CD4-positive, alpha-beta T cell treated with Interleukin-17A for 1 hour (primary cell): ENCODE measurements at places on chromosomes 6 and 20.

DNA sequence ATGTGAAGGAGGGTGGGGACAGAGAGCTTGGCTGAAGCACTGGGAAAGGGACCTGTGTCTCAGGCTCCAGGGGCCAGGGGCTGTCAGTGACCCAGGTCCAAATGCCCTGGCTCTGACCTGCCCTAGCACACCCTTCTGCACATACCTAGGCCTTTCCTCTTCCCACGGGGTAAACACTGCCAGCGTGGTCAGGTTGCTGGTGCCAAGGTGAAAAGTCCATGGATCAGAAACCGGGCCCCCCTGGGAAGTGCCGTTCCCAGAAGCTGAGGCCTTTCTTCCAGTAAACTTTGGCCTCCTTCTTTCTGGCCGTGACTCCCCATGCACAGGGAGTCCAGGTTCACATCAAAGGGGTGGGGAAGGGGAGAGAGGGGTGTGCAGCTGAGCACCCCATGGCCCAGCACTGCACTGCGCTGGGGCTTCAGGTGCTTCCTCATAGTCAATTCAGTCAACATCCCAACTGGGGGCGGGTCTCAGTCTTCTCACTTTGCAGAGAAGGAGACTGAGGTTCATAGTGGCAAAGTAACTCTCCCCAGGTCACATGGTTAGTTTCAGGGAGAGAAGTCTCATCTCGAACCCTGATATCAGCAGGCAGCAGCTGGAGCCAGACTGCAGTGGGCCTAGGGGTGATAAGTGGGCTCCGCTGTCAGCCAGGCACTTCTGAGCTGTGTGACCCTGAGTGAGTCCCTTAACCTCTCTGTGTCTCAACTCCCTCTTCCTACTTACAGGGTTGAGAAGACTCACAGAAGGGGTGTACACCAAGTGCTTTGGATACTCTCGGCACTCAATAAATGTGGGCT is 17.0 kb downstream of the PCK1 start:
- no peak for DNase-seq

GRCh38 chr20:58239216-58239615 is 10.8 kb upstream of the ANKRD60 start:
- no peak for DNase-seq

DNA sequence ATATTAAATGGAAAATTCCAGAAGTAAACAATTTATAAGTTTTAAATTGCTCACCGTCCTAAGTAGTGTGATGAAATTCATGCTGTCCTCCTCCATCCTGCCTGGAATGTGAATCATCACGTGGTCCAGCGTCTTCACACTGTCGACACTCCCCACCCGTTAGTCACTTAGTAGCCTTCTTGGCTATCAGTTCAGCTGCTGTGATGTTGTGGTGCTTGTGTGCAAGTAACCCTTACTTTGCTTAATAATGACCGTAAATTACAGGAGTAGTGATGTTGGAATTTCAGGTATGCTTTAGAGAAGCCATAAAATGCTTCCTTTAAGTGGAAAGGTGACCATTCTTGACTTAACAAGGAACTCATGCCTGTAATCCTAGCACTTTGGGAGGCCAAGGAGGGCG is 25.2 kb downstream of the RIOK1 start:
- DNase-seq = no peak

DNA sequence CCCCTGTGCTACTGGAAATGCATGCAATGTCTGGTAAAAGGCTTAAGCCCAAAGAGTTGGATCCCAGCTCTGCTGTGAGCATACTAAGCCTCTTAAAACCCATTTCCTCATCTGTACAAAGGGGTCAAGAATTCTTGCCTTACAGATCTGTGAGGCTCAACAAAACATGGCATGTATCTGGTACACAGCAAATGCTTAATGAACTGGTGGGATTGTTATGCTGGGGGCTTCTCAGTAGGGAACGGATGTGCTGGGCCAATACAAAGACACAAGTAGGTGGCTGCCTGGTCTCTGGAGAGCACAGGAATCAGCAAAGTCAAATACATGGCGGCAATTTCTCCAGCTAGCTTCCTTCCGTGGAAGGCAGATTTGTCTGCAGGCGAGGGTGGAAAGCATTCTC is 62.3 kb downstream of the LAMP5 start:
- no peak for DNase-seq

DNA sequence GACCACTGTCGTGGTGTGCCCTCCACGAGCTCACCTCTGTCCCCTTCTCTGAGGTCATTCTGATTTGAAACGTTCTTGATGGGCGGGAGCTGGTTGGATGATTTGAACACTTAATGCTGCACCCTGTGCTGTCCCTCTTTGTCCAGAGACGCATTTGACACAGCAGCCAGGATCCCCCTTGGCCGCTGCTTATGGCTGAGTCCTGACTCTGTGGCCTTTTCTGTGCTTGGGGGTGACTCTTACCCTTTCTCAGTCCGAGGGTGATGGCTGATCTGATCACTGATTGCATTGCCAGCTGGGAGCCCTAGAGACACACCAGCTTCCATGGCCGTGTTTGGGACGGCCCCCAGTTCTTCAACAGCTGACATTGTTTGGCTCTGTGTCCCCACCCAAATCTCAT is 43.5 kb upstream of the FRMD1 start:
- DNase-seq = no peak

DNA sequence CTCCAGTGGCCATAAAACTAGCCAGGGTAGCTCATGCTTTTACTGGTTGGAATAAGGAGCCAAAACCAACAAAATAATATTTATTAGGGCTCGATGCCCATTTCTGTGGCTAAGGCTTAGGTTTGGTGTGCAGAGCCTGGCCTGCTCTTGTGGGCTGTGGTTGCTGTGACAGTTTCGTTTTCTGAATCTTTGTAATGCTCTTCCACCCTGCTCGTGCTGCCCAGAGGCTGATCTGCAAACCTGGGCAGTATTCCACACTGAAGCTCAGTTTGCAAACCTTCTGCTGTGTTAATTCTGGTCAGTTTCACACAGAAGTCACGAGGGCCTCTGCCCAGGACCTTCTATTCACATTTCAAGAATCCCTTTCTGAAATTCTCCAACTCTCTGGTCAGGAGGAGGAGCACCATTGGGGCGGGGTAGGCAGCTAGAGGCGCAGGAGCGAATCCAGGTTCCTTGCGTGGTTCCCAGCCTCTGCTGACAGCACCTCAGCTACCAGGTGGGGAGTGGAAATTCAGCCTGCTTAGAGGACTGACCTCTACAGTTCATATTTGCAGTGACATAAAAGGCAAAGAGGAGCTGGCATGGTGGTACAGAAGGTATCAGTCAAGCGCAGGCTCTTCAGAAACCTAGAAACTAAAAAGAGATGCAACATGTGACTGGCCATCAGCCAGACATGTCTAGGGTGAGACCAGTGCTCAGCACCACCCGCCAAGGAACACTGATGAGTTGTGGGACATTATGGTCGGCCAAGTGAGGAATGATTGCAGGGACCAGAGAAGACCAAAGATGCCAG is 14.3 kb upstream of the C20orf144 start:
- peak; percentile 27 for DNase-seq

- no peak for DNase-seq
Observed at GRCh38 chr6:25457516-25457915, 178.3 kb downstream of the CARMIL1 start.
